ENCODE measurements at places on chromosomes 7 and 10.
A peak's percentile ranks its signal among the peaks of the same experiment; 100 is the strongest.

DNA sequence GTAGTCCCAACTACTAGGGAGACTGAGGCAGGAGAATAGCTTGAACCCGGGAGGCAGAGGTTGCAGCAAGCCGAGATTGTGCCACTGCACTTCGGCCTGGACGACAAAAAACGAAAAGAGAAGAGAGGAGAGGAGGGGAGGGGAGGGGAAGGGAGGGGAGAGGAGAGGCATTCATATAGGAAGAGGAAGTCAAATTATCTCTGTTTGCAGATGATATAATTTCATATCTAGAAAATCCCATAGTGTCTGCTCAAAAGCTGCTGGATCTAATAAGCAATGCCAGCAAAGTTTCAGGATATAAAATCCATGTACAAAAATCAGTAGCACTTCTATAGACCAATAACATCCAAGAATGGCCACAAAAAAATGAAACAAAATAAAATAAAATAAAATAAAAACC is 120.3 kb downstream of the LMBR1 start:
- DNase-seq, result no peak

- no peak for DNase-seq
These were observed 19.6 kb upstream of the AGAP5 start for GRCh38 chr10:73717556-73717955.

GRCh38 chr7:2734751-2735571 is 47.0 kb downstream of the AMZ1 start:
- no peak for DNase-seq

- DNase-seq, result no peak
These were observed 186.7 kb upstream of the LYZL2 start for GRCh38 chr10:30816159-30816819.

GRCh38 chr7:23065974-23066373 is 39.6 kb upstream of the KLHL7 start:
- peak; percentile 59 for DNase-seq

GRCh38 chr10:93656155-93656554 is 43.8 kb downstream of the PDE6C start:
- no peak for DNase-seq

- DNase-seq, result peak; percentile 4
These were observed 114.5 kb downstream of the HTR7 start for GRCh38 chr10:90743291-90743690.

GRCh38 chr7:8211725-8212096 is 50.3 kb downstream of the ICA1 start:
- DNase-seq, result no peak

DNA sequence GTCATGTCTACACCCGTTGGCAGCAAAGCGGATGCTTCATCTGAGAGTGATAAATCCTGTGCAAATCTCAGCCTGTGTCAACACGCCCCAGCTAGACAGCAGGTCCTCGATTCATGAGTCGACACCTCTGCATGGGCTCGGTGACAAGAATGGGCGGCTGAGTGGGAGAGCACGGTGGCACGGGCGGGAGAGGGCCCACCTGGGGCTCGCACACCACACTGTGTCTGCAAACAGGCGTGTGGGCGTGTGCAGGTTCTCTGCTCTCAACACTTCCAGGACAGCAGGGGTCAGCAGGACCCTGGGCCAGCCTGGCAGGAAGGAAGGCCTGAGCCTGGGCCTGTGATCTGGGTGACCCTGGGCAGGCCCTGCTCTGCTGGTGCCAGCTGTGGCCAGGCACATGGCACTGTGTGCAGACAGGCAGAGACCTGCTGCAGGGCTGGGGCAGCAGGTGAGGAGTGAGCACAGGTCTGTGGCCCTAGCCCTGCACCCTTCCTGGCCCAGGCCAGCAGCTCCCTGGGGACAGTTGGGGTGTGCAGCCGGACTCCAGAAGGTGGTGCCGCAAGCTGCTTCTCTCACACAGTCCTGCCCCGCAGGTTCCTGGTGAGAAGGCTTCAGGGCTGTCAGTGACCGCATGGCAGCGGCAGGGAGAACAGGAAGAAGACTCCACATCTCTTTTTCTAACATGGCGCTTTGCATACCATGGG is 216.4 kb downstream of the ELFN1 start:
- DNase-seq, result no peak

DNA sequence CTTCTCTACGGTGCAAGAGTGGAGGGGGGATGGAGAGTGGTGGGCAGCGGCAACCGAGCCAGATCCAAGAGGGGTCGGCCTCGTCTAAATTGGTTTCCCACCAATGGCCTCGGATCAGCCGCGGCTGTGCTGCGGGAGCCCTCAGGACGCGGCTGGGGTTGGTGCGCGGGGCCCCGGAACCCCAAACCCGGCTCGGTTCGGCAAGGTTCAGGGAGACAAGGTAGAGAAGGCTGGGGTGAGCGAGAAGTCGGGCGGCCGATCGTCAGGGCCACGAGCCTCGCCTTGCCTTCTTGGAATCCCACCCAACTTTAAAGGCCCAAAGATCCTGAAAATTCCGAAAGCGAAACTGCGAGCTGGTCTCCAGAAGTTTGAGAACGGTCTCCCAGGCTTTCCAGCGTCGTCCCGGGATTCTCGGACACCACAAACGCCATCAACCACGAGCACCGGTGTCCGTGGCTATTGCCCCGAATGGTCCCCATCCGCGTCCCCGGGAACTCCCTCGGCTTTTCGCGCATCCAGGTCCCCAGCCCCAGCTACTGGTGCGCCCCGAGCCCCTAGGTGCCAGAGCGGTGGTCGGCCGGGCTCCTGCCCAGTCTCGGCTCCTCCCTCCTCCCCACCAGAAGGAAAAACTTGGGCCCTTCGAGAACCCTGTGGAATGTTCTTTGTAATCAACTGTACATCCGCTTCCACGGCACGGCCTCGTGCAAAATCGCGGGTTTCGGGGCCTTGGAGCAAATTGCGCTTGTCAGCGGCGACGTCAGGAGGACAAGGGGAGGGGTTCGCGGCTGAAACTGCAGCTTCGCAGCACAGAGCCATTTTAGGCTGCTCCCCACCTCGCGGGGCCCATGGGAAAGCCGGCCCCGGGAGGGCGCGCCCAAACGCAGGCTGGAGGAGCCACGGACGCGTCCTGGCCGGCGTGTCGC is 3.2 kb downstream of the SFMBT2 start:
- peak; percentile 30 for DNase-seq

- DNase-seq, result no peak
These were observed 41.2 kb downstream of the AOAH start for GRCh38 chr7:36683111-36683510.

DNA sequence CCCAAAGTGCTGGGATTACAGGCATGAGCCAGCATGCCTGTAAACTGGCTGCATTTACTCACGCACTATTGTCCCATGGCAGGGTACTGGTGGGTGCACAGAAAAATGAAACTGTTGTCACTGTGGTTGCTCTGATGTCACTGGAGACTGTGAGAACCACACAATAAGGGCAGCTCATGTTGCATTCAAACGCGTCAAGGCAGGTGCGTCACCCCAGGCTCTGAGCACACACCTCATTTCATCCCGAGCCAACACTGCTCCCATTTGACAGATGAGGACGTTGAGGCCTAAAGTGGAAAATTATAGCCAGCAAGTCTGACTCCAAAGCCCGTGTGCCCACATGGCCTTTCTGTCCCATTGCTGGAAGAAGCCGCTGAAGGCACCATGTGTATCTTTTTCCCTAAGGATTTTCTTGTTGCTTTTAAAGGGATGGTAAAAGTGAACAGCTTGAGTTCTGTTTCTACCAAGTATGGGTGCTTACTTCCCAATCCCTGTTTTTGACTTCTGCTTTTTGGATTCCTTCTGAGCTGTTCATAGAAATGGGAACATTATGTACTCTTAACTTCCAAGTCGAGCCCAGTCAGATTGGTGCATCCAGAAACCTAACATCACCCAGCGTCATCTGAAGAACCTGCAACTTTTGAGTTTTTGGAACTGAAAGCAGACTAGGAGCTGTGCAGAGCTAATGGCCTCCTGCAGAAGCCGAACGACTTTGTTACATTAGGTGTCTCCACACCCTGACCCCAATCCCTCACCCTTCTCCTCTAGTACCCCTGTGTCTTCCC is 60.1 kb upstream of the CARD11 start:
- DNase-seq, result no peak

DNA sequence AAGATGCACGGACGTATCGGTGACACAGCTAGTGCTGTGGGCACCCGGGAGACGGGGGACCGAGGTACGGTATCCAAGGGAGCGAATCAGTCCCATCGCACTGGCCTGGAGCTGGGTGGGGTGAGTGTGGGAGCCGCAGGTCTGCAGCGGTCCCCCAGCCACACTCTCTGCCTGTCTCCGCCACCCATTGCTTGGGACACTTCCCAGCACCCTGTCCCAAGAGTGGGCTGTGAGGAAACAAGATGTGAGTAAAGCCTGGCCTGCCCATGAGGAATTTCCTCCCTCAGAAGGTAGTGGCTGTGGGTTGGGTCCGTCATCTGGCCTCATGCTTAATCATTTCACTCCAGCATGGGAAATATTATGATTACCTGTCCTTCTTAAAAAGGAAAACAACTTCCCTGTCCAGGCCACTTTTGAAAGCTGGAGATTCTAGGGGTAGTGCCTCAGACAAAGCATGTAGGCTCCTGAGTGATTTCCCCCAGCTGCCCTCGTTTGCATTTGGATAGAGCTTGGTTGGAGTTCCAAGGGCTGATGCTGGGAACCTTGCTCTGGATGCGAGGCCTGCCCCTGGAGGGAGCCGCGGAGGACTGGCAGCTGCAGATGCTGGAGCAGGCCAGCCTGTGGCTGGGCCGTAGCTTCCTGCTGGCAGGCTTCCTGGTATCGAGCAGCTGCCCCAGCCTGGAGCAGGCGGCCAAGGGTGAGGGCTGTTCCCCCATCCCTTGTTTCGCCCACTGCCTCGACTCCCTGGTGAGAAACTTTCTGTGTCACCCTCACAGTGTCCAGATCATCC is 6.2 kb upstream of the ACTR3C start:
- no peak for DNase-seq

DNA sequence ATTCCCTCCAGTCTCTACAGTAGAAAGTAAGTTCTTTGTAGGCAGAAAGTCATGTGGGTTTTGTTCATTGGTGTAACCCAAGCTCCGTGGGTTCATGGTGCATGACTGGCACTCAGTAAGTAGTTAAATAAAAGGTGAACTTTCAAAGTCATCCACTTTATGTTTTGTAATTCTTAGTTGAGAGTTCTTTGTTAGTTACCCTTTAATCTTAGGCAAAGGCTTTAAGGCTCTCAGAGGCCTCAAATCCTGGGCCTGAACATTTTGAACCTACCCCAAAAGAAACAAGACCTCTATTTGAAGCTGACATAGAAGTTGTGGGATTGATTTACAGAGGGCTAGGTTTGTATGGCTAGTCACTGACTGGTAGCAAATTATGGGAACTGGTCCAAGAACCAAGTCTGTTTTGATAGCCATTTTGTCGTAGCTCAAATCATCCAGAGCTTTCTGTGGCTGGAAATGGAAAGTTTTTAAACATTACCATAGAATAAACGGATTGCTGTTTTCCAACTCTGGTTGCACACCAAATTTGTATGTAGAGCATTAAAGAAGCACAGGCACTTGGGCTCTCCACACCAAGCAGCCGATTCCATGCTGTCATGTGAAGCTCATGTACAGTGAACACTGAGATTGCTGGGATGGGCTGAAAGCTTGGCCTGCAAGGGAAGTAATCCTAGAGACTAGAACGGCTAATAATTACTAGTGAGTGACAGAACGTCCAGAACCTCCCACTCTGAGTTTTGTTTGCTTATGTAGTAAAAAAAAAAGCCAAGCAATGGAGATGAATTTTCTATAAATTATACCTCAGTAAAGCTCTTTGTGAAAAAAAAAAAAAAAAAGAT is 53.5 kb downstream of the DENND11 start:
- DNase-seq, result no peak

- DNase-seq, result peak; percentile 90
These were observed 2.0 kb upstream of the TNRC18 start for GRCh38 chr7:5425507-5426225.

- DNase-seq, result no peak
These were observed 137.3 kb downstream of the SDK1 start for GRCh38 chr7:3438352-3438751.

DNA sequence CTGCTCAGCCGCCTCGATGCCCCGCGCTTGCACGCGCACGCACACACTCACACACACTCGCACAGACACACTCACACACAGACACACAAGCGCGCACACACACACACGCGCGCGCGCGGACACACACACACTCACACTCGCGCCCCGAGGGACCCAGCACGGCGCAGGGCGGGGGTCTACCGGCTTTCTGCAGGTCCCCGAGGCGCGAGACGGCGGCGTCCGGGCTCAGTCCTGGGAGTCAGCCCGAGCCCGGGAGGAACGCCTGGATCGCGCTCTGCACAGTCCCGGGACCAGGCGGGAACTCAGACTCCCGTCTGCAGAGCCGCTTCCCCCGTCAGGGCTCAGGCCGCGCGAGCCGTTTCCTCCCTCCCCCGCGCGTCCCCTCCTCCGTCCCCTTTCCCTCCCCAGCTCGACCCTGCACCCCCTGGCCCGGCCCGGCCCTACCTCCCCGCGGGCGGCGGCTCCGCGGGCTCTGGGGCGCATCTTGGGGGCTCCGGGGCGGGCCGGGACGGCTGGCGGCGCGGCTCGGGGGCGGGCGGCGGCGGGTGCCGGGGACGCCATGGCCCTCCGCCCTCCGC is 464 bp downstream of the DENND2A start:
- no peak for DNase-seq

- peak; percentile 1 for DNase-seq
These were observed 50.7 kb downstream of the TAS2R16 start for GRCh38 chr7:122944682-122945303.

DNA sequence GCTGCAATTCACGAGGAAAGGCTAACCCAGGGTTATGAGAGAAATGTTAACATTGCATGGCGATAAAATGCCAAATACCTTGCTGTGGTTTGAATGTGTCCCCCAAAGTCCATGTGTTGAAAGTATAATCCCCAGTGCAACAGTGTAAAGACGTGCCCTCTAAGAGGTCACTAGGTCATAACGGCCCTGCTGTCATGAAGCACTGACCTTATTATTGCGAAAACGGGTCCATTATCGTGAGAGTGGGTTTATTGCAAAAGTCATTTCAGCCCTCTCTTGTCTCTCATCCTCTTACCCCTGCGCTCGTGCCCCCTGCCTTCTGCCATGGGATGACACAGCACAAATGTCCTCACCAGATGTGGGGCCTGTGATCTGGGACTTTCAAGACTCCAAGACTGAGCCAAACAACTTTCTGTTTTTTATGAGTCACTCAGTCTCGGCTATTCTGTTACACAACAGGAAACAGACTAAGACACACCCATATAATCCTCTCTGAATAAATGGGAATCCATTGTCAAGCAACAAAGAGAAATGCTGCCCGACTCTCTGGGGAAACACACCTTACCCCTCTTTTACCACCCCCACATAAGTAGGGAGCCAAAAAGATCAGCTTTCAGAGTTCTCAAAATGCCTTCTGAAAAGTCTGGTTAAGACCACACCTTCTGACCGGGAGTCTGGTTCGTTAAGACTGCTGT is 73.1 kb upstream of the UCN3 start:
- DNase-seq, result peak; percentile 74

DNA sequence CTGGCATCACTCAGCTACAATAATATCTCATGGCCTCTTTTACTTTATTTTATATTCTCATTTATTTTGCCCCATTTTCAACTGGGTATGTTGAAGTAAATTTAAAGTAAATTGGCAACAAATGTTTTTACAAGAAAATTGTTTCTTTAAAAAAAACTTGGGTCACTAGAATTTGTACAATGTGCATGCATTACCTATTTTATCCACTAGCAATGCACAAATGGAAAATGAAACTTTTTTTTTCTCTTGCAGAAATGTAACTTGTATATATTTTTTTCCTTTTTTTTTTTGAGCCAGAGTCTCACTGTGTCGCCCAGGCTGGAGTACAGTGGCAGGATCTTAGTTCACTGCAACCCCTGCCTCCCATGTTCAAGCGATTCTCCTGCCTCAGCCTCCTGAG is 10.3 kb upstream of the H2AZ2 start:
- DNase-seq, result no peak
